ENCODE measurements at places on chromosomes 5 and 9.

DNA sequence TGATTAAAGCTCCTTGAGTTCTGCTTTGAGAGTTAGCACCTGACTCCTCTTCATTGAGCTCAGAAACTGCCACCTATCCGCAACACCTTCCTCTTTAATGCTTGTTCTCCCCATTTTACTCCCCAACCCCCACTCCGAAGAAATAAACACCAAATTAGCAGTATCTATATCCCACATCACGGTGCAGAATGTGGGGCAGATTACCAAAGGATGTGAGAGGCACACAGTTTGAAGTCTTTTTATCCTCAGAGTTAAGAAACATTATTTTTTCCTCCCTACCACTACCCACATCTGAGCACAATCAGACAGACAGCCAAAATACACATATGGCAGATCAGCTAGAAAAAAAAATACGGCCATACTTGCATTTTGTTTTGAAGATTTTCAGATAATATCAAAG lies 26.1 kb upstream of the IL7R start:
- no peak for DNase-seq

DNA sequence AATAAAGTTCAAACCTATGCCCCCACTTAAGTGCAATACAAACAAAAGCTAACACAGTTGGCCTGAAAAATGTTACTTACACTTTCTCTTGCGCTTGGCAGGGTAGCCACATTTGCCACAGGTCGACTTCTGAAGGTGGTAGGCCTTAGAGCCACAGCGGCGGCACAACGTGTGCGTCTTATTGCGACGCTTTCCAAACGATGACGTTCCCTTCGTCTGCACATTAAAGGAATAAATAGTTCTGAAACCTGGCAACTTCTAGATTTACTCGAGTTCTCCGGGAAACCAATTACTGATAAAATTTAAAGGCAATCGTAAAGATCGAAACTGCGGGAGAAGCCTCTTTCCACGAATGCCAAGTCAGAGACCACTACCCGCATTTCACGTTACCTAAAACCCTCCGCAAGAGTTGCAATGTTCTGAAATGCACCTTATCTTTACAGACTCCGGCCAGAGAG lies 602 bp downstream of the RPL37 start:
- DNase-seq: peak; percentile 29

GRCh38 chr9:27394826-27395201 lies 97.9 kb upstream of the EQTN start:
- DNase-seq: no peak

GRCh38 chr9:111759762-111760639 lies 34.7 kb downstream of the SHOC1 start:
- DNase-seq: peak; percentile 83

- no peak for DNase-seq
Measured at GRCh38 chr5:181039471-181039870, 595 bp upstream of the BTNL9 start.

GRCh38 chr5:150218693-150219035 lies 28.8 kb downstream of the SLC6A7 start:
- DNase-seq: no peak

DNA sequence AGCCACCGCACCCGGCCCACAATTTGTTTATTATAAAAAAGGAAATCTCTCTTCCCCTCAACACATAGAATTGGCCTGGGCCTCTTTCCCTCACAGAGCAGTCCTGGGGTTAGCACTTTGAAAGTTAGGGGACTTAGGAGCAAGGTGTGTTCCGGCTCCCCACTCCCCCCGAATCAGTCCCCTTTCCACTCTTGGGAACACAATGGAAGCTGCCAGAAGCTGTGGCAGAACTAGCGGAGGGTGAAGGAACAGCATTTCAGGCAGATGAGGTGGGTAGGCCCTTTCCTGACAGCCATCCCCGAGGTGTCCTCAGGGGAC lies 16.4 kb upstream of the C5orf47 start:
- no peak for DNase-seq
